ENCODE measurements at places on chromosomes 5 and 9.

DNA sequence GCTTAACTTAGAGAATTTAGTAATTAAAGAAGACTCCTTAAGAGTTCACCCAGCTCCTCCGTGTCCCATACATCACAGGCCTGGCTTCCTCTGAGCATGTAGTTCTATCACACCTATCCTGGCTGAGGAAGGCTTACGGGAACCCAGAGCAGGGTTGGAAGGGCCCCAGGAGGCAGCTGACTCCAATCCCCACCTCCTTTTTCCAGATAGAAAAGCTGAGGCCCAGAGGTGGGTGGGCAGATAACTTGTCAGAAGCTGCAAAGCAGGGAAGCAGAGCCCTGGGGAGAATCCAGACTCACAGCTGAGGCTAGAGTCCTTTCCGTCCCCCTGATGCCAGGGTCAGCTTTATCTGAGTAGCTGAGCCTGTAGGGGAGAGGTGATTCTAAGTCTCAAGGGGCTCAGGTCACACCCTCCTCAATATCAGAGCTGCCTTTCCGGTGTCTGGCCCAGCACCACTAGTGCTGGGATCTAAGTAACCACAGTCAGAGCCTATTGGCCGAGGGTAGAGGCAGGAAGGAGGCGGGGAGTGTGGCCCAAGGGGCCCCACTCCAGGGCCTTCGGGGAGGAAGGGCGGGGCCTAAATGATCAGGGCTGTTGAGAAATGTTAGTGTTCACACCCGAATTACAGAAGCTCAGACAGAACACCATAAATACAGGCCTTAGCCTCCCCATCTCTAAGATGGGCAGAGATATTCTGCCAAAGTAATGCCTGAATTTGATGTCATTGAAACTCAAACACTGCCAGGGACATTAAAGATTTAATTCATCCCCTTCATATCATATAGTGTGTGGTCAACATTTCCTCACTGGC, 9.9 kb downstream of the CCDC69 start:
- no peak for DNase-seq

GRCh38 chr5:168093200-168093910, 198.1 kb upstream of the WWC1 start:
- no peak for DNase-seq

DNA sequence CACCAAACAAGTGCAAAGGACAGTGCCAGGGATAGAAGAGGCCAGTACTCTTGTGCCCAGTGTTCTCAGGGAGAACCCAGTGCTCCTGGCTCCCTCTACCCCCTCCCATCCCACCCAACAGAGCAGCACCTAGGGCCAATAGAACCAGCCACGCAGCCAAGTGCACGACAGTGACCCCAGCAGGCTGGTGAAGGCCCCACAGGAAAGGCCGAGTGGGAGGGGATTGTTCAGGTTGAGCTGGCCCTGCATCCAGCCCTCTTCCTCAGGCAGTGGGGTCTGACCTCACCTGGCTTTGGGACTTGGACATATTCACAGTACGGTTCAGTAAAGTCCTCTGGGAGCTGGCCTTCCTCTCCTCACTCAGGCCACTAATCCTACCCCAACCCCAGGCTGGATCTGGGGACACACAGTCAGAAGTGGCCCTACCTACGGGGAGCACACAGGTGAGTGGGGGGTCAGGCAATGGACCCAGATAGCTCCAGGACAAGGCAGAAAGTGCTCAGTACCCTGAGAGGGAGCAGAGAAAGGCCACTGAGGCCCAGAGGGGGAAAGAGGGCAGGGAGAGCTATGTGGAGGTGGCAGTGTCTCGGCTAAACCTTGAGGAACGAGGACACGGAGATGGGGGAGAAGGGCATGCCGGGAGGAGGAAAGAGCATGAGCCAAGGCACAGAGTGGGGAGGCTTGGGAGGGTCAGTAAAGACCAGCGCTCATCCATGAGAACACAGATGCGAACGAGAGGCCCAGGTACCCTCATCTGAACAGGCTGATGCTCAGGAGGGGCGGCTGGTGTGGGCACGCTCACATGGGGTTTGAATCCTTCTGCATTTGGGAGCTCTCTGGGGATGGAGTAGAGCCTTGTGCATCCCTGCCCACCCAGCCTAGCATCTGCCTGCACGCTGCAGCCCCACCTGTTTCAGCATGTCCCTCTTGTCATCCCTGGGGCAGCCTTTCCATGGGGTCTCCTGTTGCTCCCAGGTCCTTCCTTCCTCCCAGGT, 25.6 kb downstream of the POLR1E start:
- peak; percentile 40 for DNase-seq

DNA sequence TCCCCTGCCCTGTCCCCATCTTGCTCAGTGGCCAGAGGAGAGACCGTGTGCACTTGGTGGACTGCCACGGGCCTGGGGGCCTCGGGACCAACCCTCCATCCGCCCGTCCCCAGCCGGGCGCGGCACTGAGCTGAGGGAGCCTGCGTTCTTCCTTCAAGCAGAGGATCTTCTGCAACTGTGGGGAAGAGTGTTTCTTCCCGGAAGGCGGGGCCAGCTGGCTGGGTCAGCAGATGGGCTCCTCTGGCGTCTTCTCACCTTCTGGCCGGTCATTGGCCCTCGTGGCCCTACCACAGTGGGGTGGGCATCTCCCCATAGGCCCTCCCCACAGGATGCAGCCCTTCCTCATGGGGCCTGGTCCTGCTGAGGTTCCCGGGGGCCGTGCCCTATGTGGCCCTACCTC, 17.4 kb downstream of the RXRA start:
- DNase-seq, result no peak

- DNase-seq, result no peak
Observed at GRCh38 chr9:94576131-94576530, 17.5 kb downstream of the FBP2 start.

DNA sequence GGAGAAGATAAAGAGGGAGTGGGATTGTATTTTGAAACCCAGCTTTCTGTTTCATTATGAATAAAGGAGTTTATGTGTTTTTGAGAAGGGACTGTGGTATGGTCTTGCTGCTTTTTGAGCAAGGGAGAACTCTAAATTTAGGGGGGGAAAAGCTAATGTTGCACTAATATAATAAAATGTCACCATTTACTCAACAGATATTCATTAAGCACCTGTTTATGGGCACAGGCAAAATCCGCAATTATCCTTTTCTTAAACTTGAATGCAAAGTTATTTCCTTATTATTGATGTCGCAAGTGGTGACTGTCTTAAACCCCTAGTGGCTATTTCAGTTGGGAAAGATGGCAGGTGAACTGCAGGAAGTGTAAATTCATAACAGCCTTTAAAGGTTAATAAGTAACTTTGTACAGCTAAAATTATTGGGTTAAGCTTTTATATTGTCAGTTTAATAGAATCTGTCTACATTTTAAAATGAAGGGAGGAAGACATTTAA, 1.5 kb downstream of the CDC42SE2 start:
- DNase-seq, result no peak

DNA sequence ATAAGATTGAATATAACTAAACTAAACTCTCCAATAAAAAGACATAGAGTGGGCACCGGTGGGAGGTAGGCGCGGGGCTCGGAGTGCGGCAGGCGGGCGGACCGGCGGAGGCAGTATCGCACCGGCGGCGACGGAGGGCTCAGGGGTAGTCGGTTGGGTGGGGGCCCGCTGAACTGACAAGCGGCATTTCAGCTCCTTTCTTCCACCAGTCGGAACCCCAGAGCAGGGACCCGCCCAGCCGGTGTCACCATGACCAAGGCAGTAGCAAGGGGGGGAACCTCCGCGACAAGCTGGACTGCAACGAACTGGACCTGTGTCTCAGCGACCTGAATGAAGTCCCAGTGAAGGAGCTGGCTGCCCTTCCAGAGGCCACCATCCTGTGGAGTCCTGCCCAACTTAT, 156.7 kb downstream of the HINT1 start:
- DNase-seq, result no peak

DNA sequence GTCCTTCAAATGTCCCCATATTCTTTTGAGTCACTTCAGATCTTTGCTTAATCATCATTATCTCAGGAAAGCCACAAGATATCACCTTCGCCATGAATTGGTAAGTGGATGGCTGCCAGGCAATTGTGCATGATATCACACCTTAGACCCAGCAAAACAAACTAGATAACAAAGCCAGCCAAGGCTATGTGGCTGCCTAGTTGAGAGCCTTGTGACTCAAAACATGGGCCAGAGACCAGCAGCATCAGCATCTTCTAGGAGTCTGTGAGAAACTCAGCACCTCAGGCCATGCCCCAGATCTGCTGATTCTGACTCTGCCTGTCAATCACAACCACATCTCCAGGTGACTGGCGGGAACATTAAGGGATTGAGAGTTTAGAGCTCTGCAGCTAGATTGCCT, 82.8 kb downstream of the SLIT3 start:
- DNase-seq, result no peak

GRCh38 chr9:79041266-79041665, 530.5 kb upstream of the TLE4 start:
- no peak for DNase-seq

All from iPS DF 19.7 (cell line).